ENCODE measurements at places on chromosomes 4 and X.
A peak's percentile ranks its signal among the peaks of the same experiment; 100 is the strongest.

DNA sequence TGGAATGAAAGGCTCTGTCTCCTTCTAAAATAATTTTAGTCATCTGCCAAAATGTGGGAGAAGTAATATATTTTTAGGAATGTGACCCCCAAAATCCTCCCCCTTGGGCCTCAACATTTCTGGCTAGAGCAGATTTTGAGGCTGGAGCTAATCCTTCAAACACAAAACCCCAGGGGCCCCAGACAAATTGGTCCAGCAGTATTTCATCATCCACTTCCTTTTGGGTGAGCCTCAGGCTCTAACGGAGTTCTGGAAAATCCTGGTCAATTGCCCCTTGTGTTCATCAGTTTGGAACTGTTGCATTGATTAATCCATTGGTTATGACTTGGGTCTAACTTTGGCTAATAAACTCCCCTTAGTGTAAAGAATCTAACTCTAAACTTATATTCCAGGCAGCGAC, 67.4 kb upstream of the PCDH19 start:
- DNase-seq = no peak

- no peak for DNase-seq
Observed at GRCh38 chr4:87978681-87979080, 3.2 kb downstream of the SPP1 start.

DNA sequence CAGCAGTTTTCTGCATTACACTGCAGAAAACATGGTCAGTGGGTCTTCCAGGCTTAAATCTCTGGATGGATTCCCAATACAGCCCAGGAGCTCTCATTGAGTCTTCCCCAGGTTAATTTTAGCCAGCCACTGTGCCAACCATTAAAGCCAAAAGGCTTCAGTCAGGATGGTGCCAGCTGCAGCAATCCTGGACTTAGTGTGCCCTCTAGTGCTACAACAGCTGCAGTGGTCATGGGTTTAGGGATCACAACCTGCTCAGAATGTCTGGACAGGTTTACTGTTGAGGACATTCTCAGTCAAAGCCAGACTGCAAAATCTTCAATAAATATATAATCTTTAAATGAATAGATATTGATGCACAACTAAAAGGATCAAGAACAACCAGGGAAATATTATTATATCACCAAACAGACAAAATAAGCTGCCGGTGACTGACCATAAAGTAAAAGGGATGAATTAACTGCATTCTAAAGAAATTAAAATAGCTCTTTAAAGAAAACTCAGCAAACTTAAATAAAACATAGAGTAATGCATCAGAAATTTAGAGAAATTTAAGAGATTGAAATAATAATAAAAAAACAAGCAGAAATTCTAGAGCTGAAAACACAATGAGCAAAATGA, 639.9 kb downstream of the SPOCK3 start:
- no peak for DNase-seq

DNA sequence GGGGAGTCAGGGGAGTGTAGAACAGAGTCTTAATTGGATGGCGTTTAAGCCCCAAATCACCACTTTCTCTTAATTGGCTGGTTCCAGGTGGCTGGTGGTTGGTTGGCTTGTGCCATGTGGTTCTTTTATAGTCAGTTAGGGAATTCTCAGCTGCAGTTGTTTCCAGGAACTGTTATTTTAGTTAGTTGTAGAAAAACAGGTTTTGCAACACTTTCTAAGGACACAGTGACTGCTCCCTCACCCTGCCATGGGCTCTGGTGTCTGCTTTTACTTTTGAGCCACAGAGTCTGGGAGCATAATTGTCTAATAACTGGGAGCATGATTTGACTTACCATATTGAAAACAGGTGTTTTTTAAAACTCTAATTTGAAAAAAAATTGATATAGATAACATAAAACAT, 75.8 kb upstream of the PCDH18 start:
- DNase-seq = no peak

- DNase-seq = no peak
Observed at GRCh38 chr4:25809996-25810395, 52.8 kb downstream of the SEL1L3 start.

GRCh38 chrX:152520653-152521052, 69.5 kb upstream of the GABRA3 start:
- no peak for DNase-seq

GRCh38 chrX:135489542-135489941, 30.9 kb upstream of the INTS6L start:
- DNase-seq = no peak

GRCh38 chrX:49166914-49167739, 4.6 kb downstream of the MAGIX start:
- DNase-seq = peak; percentile 28

GRCh38 chr4:177376024-177376423, 66.2 kb downstream of the AGA start:
- DNase-seq = no peak

DNA sequence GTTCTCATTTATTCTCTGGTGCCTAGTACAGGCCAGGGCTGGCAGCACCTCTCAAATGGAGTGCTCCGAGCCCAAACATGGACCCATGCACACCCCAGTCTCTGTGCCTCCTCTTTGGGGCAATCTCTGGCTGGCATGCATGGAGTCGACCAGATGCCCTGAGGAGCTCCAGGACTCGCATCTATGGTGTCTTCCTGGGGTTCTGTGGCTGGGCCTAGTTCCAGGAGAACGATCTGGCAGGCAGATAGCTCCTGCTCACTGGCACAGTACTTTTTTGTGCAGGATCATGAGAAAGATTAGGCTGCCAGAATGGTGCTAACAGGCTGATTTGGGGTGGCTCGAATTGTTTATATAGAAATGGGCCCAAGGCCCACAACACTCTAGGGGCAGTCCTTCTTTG, 72.0 kb upstream of the PJA1 start:
- no peak for DNase-seq

DNA sequence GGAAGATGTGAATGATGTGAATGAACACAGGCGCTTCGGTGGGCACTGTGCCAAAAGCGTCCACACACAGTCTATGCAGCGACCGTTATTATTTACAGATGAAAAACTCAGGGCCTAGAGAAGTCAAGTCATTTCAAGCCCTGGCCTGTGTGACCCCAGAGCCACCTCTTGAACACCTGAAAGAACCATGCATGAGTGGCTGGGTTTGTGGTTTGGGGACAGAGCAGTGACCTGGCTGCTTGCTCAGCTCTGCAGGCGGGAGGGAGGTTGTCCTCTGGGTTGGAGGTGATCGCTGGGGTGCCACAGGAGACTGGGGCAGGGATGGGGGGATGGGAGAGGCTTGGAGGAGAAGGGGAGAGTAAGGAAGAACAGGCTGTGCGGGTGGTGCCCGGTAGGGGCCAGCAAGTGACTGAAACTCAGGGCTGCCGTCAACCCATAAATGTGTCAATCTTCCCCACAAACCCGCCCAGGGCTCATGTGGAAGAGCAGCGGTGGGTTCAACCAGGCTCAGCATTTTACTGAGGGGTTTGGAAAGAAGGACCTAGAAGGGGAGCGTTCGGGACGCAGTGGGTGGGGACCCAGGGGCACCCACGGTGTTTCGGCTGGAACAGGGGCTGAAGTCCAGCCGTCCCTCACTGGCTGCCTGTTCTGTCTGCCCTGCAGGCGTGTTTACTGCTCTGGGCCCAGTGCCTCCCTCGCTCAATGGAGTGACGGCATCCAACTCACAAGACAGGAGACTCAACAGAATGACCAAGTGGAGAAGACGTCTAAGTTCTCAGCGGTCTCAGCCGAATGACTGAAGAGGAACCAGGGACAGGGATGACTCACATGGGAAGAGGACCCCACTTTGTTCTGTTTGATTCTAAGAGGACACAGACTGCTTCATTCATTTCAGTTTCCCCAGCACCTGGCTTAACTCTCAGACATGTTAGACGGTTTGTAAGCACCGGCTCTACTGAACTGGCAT, 167.8 kb downstream of the AFAP1 start:
- DNase-seq = no peak

Measured in stimulated activated CD4-positive, alpha-beta T cell treated with anti-CD3 and anti-CD28 coated beads, TNF-alpha, amount 100 ng/mL, for 24 hours (primary cell).